Transverse colon (tissue), 4 donors: ENCODE measurements at places on chromosomes 5 and 9. TPM values are rescaled to one million over a fixed set of nuclear protein-coding genes. Genes with fewer than 3 reads are reported as not detected.
A peak's percentile ranks its signal among the peaks of the same experiment; 100 is the strongest.

DNA sequence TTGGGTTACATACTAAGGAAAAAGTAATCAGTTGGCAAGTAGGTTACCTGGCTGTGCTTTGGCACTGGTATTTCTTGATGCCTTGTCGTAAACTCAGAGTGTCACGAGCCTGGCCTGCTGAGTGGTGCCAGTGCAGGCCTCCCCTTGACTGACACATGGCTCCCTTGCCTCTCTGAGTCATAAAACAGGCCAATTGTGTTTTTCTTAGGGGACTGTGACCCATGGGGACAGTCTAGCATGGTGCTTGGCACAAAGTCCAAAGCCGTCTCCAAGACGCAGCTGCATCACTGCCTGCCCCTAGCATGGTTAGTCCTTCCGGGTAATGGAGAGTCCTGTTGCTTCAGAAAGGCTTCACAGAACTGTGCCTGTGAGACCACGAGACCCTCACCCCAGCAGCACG is 132.5 kb downstream of the MVB12B start:
- no peak overlapping the region for H3K27ac ChIP-seq
- H3K36me3 ChIP-seq, result no peaks in the 10 kb centered on the region
- no peak for DNase-seq

ORM2 gene
- not detected for total RNA-seq

GRCh38 chr9:131720330-131720729 is 19.5 kb downstream of the RAPGEF1 start:
- peak overlapping the region; percentile 45 for H3K27ac ChIP-seq
- no peaks in the 10 kb centered on the region for H3K27me3 ChIP-seq
- H3K36me3 ChIP-seq, result no peaks in the 10 kb centered on the region

SLC34A1 gene
- total RNA-seq, result 0.55 TPM

- DNase-seq, result no peak
- H3K4me3 ChIP-seq, result peak overlapping the region; percentile 96
- no peaks in the 10 kb centered on the region for H3K36me3 ChIP-seq
- H3K4me1 ChIP-seq, result peaks cover 13% of the 10 kb centered on the region
- no peaks in the 10 kb centered on the region for H3K27me3 ChIP-seq
Measured at GRCh38 chr5:146203872-146204192, 427 bp downstream of the RBM27 start.

FIBCD1 gene
- total RNA-seq, result not detected

DNA sequence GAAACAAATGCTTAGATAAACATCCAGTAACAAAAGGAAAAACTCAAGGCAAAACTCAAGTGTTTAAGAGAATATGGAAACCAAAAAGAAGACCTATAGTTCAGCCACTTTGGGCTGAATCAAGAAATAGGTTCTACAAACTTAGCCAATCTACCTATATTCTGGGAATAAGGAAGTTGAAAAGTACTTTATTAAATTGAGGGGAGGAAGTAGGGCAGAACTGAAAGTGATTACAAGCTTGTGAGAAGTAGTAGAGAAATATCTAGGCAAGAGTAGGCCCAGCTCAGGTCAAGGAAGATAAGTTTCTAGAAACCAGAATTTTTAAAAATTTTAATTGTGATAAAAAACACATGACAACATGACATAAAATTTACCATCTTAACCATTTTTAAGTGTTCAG is 384.8 kb upstream of the PCSK5 start:
- no peaks in the 10 kb centered on the region for H3K27me3 ChIP-seq
- no peak overlapping the region for H3K4me3 ChIP-seq
- no peak for DNase-seq
- H3K36me3 ChIP-seq, result no peaks in the 10 kb centered on the region
- no peaks in the 10 kb centered on the region for H3K4me1 ChIP-seq

- H3K27ac ChIP-seq, result no peak overlapping the region
- no peaks in the 10 kb centered on the region for H3K36me3 ChIP-seq
- peaks cover 45% of the 10 kb centered on the region for H3K27me3 ChIP-seq
- no peak for DNase-seq
- H3K4me3 ChIP-seq, result no peak overlapping the region
Measured at GRCh38 chr9:129669141-129669718, 3.8 kb downstream of the PRRX2 start.

DNA sequence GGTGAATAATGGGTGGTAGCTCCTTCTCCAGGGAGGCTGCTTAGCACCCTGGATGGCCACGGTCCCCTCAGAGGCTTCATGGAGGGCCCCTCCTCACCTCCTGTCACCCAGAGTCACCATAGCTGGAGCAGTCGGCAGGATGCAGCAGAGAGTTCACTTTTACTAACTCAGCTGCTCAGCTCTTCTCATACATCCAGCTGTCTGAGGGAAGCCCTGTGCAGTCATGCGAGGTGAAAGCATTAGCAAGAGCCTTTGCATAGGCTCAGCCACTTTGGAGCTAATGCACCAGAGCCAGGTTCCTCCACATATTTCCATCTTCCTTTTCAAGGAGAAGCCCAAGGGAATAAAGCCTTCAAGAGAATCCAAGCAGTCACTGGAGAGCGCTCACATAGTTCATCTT is 499.2 kb downstream of the BNC2 start:
- no peak for DNase-seq
- H3K4me3 ChIP-seq, result no peak overlapping the region
- H3K36me3 ChIP-seq, result no peaks in the 10 kb centered on the region
- no peaks in the 10 kb centered on the region for H3K27me3 ChIP-seq
- no peak overlapping the region for H3K27ac ChIP-seq
- H3K4me1 ChIP-seq, result no peaks in the 10 kb centered on the region

GRCh38 chr5:6638236-6638635 is 5.0 kb downstream of the SRD5A1 start:
- no peaks in the 10 kb centered on the region for H3K4me1 ChIP-seq
- no peaks in the 10 kb centered on the region for H3K36me3 ChIP-seq
- H3K27me3 ChIP-seq, result no peaks in the 10 kb centered on the region
- H3K27ac ChIP-seq, result no peak overlapping the region
- no peak overlapping the region for H3K4me3 ChIP-seq
- DNase-seq, result no peak

GRCh38 chr9:89865357-89865756 is 260.5 kb downstream of the GADD45G start:
- H3K36me3 ChIP-seq, result no peaks in the 10 kb centered on the region
- DNase-seq, result no peak
- no peaks in the 10 kb centered on the region for H3K27me3 ChIP-seq
- H3K4me3 ChIP-seq, result no peak overlapping the region
- no peaks in the 10 kb centered on the region for H3K4me1 ChIP-seq
